SK-N-DZ (cell line): ENCODE measurements at places on chromosomes 7 and 10.

DNA sequence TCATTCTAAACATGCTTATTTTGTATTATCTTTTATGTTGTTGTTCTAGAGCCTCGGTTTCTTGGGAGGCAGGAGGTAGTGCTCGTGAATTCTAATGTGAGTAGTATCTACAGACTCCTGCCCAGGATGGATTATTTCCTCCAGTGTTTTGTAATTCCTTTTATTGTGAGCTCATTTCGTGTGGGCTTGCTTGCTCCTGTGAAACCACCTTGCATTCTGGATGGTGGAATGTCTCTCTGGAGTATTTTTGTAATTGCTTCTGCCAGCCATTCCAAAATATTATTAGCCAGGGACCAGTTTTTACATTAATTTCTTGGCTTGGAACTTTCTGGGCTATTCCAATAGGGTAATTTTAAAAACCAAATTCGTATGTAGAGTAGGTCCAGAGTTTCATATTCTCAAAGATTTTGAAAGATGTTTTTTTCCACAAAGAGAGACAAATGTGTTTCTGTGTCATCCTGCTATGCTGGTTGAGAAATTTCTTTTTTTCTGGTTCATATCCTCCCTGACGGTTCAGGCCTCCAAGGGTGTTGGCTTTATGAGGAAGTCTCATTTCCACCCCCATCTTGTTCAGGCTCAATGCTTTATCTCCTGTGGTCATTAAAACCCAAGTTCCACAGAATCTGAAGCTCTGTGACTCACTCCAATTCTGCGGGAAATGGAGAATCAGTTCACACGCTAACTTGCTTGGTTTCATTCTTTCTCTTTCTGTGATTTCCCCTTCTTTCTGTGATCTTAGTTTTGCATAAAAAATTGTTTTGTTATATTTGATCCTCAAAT, 41.7 kb upstream of the CALD1 start:
- no peak for DNase-seq

DNA sequence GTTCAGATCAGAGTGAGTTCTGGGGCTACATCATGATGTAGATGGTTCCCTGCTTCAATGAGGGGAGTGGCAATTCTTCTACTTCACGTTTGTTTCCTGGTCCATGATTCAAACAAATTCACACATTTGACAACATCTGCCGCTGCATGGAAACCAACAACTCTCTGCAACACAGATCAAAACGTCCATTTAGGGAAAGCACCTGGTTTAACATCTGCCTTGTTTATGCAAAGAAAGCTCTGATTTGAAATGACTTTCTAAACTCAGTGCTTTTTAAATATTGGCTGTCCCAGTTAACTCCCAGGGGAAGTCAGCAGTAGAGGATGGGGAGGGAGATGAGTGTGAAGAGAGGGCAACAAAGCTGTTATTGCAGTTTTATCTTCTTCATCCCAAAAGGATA, 93.8 kb downstream of the GAD2 start:
- DNase-seq = no peak

GRCh38 chr7:98284335-98285036, 3.0 kb downstream of the BRI3 start:
- no peak for DNase-seq

GRCh38 chr7:26224359-26224758, 22.8 kb downstream of the CBX3 start:
- DNase-seq = no peak

- DNase-seq = peak; percentile 59
Observed at GRCh38 chr10:36779238-36779846, 346.1 kb upstream of the ANKRD30A start.

GRCh38 chr10:79244068-79244442, 103.2 kb upstream of the PPIF start:
- no peak for DNase-seq

DNA sequence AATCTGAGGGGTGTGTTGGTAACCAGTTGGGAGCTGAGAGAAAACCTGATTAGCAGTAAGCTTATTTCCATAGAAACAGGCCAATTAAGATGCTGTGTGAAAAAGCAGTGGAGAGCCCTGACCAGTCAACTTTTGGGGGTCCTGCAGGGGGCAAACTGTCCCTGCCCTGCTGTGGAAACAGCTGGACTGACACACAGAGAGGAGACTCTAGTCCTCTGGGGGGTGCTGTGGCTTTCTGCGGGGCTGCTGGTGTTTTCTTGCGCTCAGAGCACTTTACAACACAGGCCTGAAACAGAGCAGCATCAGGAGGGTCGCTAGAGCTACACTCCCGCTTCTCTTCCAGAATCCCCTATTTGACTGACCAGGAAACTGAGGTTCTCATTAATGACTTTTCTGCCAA, 546.9 kb upstream of the GALNT17 start:
- DNase-seq = peak; percentile 43

DNA sequence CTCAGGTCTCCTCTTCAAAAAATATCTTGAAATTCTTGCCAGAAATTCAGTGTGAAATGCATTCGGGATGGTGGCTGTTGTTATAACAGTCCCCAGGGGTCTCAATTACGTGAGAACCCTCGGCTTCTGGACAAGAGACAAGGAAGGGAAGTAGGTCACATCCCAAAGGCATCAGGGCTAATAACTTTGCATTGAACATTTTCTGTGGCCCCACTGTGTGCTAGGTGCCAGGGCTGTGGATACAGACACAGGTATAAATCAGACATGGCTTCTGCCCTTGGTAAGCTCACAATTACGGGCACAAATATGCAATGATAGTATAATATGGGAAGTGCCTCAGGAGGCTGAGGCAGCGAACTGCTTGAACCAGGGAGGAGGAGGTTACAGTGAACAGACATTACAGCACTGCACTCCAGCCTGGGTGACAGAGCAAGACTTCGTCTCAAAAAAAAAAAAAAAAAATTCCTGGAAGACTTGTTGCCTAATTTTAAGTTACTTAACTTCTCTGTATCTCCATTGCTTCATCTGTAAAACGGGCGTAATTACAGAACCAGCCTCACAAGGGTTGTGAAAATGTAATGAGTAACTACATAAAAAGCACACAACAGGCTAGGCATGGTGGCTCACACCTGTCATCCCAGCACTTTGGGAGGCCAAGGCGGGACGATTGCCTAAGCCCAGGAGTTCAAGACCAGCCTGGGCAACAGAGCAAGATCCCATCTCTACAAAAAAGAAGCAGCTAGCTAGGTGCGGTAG, 2.5 kb upstream of the RHBDD2 start:
- DNase-seq = no peak

DNA sequence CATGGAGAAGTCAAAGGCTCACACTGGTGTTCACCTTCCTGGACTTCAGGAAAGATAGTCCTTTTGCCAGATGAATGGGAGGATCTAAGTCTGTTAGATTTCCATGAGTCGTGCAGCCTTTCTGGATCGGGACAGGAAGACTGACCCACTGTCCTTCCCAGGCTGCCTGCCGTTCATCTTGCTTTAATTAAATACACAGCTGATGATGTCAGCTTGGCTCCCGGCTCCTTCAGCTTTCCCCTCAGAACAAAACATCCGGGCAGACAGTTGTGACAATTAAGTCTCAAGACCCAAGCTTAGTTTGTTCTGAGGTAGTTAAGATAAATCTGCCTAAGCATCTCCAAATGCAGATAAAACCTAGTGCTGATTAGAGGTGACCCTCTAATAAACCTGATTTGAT, 58.6 kb downstream of the AUTS2 start:
- DNase-seq = peak; percentile 30

- DNase-seq = no peak
Observed at GRCh38 chr7:71842381-71842780, 569.8 kb downstream of the CALN1 start.

- no peak for DNase-seq
Observed at GRCh38 chr7:96903906-96904305, 101.4 kb upstream of the DLX6 start.

- DNase-seq = no peak
Observed at GRCh38 chr10:7153750-7154149, 257.1 kb downstream of the SFMBT2 start.

DNA sequence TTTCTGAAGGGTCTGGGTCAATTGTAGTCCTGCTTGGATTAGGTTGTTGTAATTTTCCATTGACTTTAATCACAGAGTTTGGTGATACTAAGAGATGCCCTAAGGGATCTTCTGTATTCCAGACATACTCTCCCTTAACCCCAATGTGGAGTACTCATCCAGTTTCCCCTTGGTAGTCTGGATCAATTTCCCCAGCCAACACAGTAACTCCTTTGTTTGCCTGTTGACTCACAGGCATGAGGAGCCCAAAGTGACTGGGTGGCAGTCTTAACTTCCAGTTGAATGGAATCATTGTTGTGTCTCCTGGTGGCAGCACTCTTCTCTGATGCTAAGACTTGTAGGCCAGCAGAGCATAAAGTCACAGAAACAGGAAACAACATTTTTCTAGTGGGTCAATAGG, 41.5 kb upstream of the PIK3CG start:
- no peak for DNase-seq

GRCh38 chr10:29857843-29858701, 201.3 kb downstream of the JCAD start:
- no peak for DNase-seq

- DNase-seq = peak; percentile 17
Observed at GRCh38 chr10:88687853-88688467, 18.1 kb upstream of the LIPK start.

- DNase-seq = no peak
Observed at GRCh38 chr10:10551596-10552301, 465.9 kb upstream of the CELF2 start.

DNA sequence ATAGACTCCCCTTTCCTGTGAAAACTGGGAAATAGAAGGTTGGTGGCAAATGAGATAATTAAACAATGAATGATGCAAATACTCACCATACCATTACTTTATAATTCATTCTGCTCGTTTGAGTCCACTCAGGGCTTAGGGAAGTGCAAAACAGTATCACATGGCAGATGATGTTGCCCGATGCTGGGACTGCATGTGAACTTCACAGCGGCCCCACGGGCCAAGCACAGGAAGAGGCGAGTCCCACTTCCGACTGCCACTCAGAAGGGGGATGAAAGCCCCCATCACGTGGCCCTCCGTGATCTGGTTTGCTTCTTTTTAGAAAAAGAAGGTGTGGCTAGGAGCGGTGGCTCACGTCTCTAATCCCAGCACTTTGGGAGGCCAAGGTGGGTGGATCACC, 71.5 kb downstream of the PRPF18 start:
- no peak for DNase-seq
